Stimulated activated CD4-positive, alpha-beta T cell treated with anti-CD3 and anti-CD28 coated beads, TNF-alpha, amount 100 ng/mL, for 24 hours (primary cell): ENCODE measurements at places on chromosomes 12 and 14.

DNA sequence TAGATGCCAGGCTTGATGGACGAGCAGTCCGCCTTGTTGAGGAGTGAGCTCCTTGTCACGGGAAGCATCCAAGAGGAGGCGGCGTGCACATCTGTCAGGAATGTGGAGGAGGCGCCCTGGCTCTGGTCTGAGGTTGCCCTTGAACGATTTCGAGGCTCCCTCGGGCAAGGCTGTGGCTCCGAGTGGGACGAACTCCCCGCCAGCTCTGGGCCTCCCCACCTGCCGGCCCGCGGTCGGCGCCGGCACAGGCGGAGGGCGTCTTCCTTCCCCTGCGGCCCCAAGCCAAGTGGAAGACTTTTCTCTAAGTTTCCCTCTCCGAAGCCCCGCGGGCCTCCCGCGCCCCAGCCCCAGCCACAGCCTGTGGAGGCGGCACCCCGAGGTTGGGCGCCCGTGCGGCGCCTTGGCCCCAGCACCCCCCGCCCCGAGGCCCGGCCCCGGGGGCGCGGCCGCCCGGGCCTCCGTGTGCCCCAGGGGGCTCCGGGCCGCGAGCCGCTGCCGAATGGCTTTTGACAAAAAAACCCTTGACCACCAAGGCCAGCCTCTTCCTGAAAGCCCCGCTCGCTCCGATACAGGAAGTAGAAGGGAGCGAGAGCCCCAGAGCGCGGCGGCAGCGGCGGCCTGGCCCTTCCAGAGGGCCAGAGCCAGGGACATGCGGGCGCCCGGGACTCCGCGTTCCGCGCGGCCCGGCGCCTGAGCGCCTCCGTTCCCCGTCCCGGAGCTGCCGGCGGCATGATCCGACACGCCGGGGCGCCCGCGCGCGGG lies at the start of gene RIN3:
RIN3 (plus strand) TSS at position 578 of the 762 bp plus-strand sequence; CDS start at position 730, 152 bp downstream.
- no peak for DNase-seq

DNA sequence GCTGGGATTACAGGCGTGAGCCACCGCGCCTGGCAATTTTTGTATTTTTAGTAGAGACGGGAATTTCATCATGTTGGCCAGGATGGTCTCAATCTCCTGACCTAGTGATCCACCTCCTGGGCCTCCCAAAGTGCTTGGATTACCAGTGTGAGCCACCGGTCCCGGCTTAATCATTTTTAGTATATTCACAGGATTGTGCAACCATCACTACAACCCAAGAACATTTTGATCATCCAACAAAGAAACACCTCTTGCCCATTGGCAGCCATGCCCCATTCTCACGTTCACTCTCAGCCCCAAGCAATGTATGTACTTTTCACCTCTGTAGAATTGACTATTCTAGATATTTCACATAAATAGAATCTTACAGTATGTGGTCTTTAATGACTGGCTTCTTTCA lies 19.9 kb downstream of the SP1 start:
- no peak for DNase-seq

GRCh38 chr14:50020184-50020583 lies 96.2 kb downstream of the VCPKMT start:
- no peak for DNase-seq

DNA sequence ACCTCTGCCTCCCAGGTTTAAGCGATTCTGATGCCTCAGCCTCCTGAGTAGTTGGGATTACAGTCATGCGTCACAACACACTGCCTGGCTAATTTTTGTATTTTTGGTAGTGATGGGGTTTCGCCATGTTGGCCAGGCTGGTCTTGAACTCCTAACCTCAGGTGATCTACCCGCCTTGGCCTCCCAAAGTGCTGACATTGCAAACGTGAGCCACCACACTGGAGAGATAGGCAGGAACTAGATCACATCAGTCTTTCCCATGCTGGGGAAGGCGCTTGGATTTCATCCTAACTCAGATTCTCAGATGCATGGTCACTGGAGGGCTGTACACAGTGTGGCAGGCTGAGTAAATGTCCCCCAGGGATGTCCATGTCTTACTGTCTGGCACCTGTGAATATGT lies 18.0 kb upstream of the ORAI1 start:
- DNase-seq: no peak

- DNase-seq: no peak
Observed at GRCh38 chr12:96980991-96981414, 73.9 kb downstream of the NEDD1 start.

DNA sequence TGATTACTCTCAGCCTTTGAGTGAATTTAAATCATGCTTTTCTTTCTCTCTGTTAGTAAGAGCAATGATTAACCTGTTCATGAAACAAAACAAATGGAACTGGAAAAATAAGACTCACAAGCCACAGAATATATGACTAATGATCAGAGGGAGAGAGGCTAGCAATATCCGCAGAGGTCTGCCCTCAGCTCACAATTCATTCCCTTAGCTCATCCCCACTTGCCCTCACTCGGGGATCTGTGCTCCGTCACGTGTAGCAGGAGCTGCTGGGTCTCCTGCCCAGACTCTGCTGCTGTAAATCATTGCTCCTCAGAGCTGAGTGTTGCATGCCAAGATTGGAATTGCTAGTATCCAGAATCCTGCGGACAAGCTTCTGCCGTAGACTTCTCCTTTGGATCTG lies 53.1 kb upstream of the GNG2 start:
- no peak for DNase-seq

- DNase-seq: no peak
Observed at GRCh38 chr12:1876086-1876485, 42.4 kb downstream of the CACNA2D4 start.

DNA sequence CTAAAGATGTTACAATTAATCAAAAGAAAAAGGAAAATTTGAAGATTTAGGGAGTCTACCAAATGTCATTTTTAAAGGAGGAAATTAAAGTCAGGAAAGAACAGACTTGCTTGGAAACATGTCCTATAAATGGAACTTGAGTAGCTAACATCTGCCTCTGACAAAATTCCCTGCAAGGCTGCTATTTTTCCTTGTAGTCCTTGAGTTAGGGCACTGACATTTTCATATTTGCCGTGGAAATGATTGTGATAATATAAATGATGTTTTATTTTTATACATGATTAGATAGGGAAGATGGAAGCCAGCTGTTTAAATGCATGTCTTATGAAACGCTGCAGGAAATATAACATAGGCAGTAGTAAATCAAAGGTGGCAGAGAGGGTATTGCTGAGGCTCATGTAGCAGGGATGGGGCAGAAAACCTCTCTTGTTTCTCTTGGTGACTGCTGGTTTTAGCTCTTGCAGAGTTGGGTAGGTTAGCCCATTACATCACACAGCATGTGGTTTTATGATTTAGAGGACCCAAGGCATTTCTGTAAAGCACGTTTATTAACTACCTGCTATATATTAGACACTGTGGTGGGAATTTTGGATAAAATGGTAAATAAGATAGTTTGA lies 21.7 kb downstream of the NUBPL start:
- no peak for DNase-seq

DNA sequence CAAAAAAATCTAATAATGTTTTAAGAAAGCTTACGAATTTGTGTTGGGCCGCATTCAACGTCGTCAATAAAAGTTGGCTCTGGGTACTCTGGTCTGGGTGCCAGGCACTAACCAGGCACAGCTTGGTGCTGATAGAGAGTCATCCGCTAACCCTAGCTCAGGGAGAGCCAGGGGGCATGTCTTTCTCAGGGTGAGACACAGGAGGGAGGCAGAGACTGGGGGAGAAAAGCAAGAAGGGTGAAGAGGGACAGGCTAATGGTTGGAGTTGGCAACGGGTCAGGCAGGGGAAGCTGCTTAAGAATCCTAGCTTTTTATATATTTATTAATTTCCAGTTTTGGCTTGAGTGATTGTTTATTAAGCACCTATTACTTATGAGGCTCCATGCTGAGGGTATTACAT lies 105.0 kb downstream of the CMKLR1 start:
- no peak for DNase-seq

- DNase-seq: no peak
Observed at GRCh38 chr14:55746558-55746957, 166.6 kb downstream of the KTN1 start.

DNA sequence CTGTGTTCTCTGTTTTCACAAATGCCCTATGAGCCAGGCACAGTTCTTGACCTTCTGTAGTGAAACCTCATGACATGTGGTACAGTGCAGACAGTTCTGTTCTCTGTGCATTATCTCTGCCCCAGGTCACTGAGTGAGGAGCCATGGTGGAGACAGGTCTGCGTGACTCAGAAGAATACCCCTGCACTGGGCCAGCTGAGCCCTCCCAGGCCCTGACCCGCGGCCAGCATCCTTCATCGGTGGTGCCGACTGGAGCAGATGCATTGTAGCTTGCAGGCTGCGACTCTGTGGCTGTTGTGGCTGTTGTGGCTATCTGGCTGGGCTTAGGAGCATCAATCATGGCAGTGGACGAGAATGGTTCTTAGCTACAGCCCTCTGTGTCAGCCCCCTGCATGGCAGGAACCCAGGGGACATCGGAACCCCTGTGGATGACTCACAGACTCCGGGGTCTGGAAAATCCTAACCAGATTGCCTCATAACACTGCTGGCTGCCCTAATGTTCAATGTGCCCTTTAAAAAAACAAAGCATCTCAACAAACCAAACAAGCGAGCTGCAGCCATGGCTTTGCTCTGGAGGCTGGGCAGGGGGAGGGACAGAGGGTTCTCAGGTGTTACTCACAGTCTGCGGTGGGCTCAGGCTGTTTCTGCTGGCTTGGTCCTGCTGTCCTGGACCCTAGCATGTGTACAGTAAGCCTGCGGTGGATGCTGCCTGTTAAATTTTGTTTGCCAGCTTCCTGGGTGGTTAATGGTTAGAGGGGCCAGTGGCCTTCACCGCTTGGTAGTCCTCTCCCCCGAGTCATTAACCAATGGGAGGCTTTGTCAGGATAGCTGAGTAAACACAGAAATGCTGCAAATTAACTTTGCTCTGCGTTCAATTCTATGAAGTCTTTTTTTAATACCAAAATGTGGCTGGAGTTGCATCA lies at the start of gene SERPINA6:
SERPINA6 (minus strand) TSS at position 689 of the 923 bp plus-strand sequence. CDS start 8,688 bp downstream, outside the sequence.
- DNase-seq: no peak

DNA sequence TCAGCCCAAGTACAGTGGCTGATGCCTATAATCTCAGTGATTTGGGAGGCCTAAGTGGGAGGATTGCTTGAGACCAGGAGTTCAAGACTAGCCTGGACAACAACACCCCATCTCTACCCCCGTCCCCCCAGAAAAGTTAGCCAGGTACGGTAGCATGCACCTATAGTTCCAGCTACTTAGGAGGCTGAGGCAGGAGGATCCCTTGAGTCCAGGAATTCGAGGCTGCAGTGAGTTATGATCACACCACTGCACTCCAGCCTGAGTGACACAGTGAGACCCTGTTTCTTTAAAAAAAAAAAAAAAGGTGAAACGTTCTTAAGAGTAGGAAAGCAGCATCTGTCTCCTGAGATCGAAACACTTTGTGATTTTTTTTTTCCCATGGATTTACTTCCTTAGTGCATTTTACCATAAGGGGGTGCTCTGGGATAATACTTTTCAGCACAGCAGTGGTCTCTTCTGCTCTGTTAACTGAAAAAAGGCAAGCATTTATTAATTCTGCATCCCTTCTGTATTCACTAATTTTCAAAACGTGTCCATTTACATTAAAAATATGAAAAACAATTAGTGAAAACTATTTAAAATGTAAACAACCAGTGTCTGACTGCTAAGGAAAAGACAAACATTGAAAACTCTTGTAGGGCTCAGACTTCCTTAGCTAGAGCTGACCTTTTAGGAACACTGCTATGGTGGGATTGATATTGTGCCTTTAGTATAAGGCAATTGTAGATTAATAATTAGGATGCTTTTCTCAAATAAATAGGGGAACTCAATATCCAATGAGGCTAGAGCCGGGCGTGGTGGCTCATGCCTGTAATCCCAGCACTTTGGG lies 31.2 kb upstream of the USP44 start:
- no peak for DNase-seq

- DNase-seq: no peak
Observed at GRCh38 chr14:59249029-59249428, 60.6 kb downstream of the DAAM1 start.

GRCh38 chr12:3533703-3534386 lies 42.8 kb downstream of the PRMT8 start:
- no peak for DNase-seq

DNA sequence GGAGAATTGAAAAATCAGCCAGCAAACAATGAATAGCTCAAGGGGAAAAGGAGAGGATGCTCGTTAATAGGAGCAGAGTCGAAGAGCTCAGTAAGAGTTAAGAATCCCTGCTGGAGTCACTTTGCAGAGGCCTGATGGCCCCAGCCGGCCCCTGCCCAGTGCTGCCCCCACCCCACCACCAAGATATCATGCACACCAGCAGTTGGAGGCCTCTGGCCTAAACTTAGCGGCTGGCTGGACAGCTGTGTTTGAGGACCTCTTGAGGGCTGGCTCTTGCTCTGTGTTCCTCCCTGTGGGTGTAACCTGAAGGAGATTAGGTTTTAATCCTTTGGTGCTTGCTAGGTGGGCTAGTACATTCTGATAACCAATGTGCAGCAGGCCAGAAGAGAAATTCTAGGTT lies 142.0 kb downstream of the PLXNC1 start:
- no peak for DNase-seq

- no peak for DNase-seq
Observed at GRCh38 chr14:61556455-61556854, 138.9 kb upstream of the HIF1A start.

- DNase-seq: no peak
Observed at GRCh38 chr14:70013271-70013873, 134.2 kb downstream of the SMOC1 start.

- no peak for DNase-seq
Observed at GRCh38 chr14:38107216-38107631, 100.5 kb upstream of the SSTR1 start.

DNA sequence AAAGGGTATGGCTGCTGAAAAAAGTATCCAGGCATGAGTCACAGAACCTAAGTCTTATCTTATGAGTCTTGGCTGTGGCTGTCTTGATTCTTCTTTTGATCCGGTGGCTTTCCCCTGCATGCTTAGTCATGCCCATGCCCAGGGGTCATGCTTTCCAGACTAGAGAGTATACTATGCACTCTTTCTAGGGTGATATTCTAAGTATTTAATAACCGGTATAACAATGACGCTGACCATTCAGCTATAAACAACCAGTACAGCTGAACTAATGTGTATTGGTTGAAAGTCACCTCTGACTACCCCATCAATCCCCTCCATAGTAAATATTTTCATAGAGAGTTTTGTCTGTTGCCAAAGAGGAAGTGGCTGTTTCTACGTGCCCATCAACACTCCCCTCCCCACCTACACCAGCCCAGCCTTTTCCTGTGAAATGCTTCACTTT lies 34.7 kb upstream of the NRXN3 start:
- no peak for DNase-seq

DNA sequence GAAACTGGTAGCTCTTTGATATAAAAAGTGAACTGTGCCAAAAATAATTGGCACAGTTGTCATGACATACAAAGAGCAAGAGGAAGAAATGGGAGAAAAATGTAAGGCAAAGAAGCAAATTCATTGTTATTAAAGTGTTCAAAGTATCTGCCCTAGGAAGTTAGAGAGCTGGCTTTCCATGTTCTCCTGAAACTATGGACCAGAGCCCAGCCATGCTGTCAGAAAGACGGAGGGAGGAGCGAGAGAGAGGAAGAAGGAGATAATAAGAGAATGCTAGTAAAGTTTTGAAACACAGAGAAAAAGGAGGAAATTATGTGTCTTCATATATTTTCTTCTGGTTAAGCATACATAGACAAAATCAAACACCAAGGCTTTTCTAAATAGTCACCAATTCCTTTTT lies 78.1 kb upstream of the PELI2 start:
- DNase-seq: no peak

GRCh38 chr12:15196678-15197505 lies 24.3 kb downstream of the RERG start:
- no peak for DNase-seq

GRCh38 chr14:91796617-91797347 lies 64.9 kb upstream of the CATSPERB start:
- DNase-seq: no peak

GRCh38 chr14:89807892-89808291 lies 146.6 kb downstream of the EFCAB11 start:
- no peak for DNase-seq

GRCh38 chr14:89406941-89407340 lies 10.1 kb downstream of the FOXN3 start:
- DNase-seq: no peak
